ENCODE measurements at places on chromosomes 7 and 10. TPM values are rescaled to one million over a fixed set of nuclear protein-coding genes. Genes with fewer than 3 reads are reported as not detected.

- DNase-seq = no peak
Measured at GRCh38 chr7:48466713-48467112, 295.5 kb downstream of the ABCA13 start.

Gene ARHGAP22
- 1.3 TPM for polyA plus RNA-seq

Gene TIAL1
- 29.0 TPM for polyA plus RNA-seq

DNA sequence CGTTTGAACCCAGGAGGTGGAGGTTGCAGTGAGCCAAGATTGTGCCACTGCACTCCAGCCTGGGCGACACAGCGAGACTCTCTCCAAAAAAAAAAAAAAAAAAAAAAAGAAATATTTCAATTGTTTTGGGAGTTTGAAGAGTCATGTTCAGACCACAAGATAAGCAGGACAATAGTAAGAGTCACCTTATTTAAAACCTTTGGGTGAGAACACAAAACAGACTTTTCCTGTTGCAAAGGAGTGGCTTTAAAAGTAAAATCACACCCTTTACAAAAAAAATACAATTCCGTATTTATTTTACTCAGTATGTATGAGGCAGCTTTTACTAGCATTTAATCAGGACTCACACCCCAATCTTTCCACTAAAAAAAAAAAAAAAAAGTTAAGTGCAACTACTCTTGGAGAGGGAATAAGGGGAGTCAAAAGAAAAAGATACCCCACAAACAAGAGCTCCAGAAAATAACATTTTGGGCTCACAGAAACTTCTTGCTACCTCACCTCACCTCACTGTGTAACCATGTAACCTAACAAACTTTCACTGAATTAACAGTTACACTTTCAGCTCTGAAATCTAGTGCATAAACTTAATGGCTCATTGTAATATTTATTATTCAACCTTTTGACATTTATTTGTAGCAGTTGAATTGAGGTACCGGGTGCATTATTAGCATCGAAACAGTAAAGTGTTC lies 11.2 kb downstream of the SKIDA1 start:
- DNase-seq = no peak

Gene FKBP9
- polyA plus RNA-seq = 11.3 TPM

GRCh38 chr7:2941216-2941859 lies 97.2 kb upstream of the GNA12 start:
- peak; percentile 9 for DNase-seq

Gene PLPP4
- not detected for polyA plus RNA-seq

DNA sequence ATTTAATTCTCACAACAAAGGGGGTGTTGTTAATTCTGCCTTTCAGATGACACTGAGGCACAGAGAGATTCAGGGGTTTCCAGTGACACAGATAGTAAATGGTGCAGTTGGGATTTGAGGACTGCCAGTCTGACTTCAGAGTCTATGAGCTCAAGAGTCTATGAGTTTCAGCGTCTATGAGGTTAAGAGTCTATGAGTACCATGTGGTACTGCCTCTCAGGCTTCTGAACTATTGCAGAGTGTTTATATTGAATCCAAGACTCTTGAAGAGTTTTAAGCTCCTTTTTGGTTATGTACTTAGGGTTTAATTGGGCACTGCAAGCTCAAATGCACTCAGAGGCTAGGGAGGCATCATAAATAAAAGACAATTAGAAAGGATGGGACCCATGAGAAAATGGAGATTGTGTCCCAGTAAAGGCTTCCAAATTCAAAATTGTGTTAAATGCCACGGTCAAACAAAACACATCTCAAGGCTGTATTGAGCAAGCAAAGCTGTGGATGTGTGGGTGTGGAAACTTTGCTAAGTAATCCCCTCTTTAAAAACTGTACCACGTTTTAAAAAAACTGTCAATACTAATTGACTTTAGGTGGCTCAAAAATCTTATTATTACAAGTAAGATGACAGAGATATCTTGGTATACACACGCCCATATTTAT lies 123.9 kb upstream of the FAM171A1 start:
- no peak for DNase-seq

DNA sequence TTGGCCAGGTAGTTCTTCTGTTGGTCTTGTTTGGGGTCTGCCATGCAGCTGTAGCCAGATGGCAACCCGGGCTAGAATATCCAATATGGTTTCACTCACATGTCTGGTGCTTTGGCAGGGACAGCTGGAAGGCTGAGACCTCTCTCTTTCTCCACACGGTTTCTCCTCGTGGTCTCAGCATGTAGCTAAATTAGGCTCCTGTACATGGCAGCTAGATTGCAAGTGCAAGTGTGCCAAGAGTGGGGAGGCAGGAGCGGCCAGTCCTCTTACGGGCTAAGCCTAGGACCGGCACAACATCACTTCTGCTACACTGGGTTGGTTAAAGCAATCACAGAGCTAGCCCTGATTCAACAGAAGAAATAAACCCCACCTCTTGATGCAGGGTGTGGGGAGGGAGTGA lies 9.3 kb upstream of the PDE1C start:
- no peak for DNase-seq

DNA sequence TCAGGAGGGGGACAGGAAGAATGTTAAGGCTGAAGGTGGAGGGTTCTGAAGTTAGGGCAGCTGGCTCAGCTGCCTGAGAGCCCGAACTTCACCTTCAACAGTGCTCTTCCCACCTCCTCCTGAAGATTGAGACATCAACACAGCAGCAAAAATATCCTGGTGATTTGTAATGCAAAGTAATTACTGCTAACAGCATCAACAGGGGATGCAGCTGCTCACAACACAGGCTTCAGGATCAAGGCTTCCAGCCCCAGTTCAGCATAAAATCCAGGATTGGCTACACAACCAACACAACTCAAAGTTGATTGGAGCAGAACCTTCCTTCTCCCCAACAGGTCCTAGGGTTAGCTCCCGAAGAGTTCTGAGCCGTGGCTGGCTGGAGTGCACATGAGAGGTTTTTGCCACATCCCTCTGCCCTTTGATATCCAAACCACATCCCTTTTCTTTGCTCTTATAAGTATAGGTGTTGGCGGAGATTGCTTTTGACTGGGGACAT lies 242.4 kb downstream of the KIAA1217 start:
- DNase-seq = no peak

Gene SPAM1
- polyA plus RNA-seq = not detected

DNA sequence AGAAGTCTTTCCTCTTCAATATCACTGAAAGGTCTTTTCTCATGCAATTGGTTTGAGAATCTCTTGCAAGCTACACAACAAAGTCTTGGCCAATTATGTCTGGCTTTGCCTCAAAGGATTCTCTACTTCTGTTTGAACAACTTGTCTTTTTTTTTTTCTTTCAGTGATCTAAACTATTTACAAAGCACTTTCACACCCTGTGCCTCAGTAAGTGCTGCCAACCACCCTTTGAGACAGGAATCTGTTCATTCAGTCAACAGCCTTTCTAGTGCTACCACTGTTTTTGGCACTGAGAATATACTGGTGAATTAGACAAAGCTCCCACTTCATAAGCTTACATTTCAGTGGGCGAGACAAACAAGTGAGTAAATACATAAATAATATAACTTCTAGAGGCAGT lies 26.9 kb upstream of the SDK1 start:
- no peak for DNase-seq

Gene OLAH
- polyA plus RNA-seq = not detected

Gene FXYD4
- polyA plus RNA-seq = 6.0 TPM

DNA sequence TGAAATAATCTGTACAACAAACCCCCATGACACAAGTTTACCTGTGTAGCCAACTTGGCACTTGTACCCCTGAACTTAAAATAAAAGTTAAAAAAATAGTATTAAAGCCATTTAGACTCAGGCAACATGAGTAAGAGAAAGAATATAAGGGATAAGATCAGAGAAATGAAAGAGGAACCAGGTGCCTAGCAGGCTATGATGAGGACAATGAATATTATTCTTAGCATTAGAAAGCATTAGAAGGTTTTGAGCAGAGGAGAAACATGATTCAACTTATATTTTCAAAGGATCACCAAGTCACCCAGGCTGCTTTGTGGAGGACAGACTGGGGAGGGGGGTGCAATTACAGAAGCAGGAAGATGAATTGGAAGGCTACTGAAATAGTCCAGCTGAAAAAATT lies 48.1 kb upstream of the TES start:
- no peak for DNase-seq

DNA sequence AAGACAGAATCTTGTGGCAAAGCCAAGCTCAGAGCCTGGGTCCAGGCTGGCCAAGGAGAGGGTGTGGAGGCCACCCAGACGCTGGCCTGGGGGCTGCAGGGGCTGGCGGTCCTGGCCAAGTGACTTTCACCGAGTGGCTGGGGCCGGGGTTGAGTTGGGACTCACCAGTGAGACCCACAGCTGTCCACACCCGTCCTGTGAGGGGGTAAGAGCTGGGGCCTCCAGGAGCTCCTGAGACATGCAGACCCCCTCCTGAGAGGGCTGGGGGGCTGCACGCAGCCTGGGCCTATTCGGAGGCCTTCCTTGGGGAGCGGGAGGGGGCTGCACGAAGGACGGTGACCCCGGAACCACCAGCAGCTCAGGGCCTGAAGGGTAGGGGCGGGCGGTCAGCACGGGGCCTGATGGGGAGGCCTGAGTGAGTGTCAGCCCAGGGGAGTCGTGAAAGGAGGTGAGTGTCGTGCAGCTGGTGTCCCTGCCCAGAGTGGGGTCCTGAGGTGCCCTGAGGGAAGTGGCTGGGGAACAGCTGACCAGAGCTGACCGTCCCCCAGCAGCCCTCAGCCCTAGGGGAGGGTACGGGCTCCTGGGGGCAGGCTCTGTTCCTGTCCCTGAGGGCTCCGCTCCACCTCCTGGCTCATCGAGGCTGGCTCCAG lies 100.9 kb downstream of the FOXL3 start:
- DNase-seq = no peak

Gene CPN1
- not detected for polyA plus RNA-seq

Gene CDNF
- polyA plus RNA-seq = 4.1 TPM

GRCh38 chr10:63099734-63100133 lies 33.4 kb upstream of the NRBF2 start:
- no peak for DNase-seq

Gene NPY4R2
- polyA plus RNA-seq = 0.08 TPM

Gene C7orf33
- not detected for polyA plus RNA-seq

Gene MKI67
- 0.61 TPM for polyA plus RNA-seq

Gene GNGT1
- not detected for polyA plus RNA-seq

GRCh38 chr10:57222129-57222528 lies 861.1 kb upstream of the ZWINT start:
- no peak for DNase-seq

Gene LRRC17
- 11.3 TPM for polyA plus RNA-seq

DNA sequence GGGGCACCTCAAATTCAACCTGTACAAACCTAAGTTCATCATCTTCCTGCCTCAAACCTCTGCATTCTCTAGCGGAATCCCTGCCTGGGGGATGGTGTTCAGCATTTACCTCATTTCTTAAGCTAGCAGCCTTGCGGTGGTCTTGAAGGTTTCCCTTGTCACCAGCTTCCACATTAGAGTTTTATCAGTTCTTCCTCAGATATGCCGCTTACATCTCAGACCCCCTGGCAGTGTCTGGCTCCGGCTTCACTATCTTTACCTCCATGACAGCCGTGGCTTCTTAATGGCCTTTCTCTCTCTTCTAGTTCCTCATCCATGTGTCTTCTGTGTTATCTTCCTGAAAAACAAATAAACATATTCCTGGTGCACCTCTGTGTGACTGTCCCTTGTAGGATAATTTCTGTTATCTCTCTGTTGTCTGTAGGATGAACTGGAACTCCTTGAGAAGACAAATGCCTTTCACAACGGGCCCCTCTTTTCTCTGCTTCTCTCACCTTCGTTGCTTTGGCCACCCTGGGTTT lies 101.1 kb upstream of the BMPER start:
- DNase-seq = no peak

Gene GPR26
- not detected for polyA plus RNA-seq

GRCh38 chr10:114045136-114046086 lies 1.7 kb downstream of the ADRB1 start:
- peak; percentile 51 for DNase-seq

GRCh38 chr10:129932751-129933433 lies 31.2 kb downstream of the EBF3 start:
- no peak for DNase-seq
